MM.1S (cell line): ENCODE measurements at places on chromosomes 3 and 15.

- DNase-seq: no peak
Measured at GRCh38 chr15:85174521-85174920, 192.9 kb downstream of the PDE8A start.

DNA sequence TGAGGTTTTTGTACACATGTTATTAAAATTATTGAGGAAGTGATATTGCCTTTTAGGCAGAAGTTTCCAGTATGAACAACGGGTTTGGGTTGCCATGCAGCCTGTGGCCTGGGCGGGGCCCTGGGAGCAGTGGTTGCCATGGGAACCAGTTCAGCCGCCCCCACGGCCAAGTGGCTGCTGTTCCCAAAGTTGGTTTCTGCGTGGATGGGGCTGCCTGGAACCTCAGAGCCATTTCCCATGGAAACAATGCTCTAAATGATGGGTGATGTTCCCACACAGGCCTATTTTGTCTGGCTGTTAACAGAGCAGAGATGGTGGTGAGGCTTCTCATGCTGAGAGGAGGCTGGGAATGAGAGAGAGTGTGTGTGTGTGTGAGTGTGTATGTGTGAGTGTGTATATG lies 19.5 kb downstream of the MRAS start:
- no peak for DNase-seq

DNA sequence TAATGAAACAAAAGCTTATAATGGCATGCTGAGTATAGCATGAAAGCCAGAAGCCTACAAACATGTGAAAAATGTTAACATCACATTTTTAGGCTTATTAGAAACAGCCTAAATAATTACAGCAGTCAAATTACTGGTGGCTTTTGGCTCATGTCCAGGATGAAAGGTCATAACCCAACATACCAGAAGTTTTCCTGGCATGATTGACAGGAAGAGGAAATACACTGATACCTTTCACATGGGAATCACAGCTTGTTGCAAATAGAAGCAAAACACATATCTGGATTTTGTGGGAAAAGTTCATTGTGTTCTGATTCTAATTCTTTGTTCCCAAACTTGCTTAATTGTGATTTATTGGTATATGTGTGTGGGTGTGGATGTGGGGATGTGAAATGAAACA lies 393.5 kb upstream of the ARRDC4 start:
- no peak for DNase-seq

GRCh38 chr3:178476886-178477285 lies 59.4 kb upstream of the KCNMB2 start:
- DNase-seq: no peak

GRCh38 chr15:100628746-100629145 lies 26.4 kb downstream of the ASB7 start:
- DNase-seq: no peak

GRCh38 chr15:64791401-64791800 lies 16.0 kb upstream of the RBPMS2 start:
- DNase-seq: no peak

- DNase-seq: no peak
Measured at GRCh38 chr3:171468296-171468906, 8.2 kb upstream of the TNIK start.

GRCh38 chr3:12115104-12115503 lies 43.6 kb downstream of the TIMP4 start:
- no peak for DNase-seq

DNA sequence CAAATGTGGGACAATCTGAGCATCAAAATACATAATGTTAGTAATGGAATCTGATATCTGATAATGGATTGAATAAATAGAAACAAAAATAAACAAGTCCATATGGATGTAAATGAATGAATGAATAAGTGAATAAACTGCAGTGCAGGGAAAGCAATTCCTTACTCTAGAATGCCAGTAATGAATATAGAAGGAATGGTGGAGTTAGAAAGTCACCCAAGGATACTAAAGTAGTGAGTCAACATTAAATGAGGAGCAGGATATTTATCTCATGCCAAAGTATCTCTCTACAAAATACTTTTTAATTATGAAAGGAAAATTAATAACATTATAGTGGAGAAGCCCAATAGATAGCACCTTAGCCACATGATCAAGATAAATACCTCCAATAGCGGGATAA lies 300.3 kb downstream of the FEZF2 start:
- no peak for DNase-seq

GRCh38 chr3:129013491-129013891 lies 12.4 kb downstream of the EFCC1 start:
- DNase-seq: peak; percentile 17

GRCh38 chr3:184059424-184059823 lies 6.6 kb downstream of the HTR3C start:
- no peak for DNase-seq

DNA sequence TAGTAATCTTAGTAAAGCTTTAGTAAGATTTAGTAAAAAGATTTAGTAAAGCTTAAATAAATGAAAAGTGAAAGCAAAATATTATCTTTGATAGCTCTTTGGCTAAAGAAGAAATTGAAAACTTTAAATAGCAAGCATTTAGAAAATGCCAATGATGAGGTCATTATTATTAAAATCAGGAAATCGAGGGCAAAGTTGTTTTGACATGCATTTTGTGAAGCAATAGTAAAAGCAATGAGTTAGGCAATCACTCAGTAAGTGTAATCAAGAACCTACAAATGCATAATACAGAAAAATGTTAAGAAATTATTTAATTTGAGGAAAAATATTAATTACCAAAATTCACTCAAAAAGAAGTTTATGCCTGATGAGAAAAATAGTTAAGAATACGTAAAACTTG lies 280.3 kb upstream of the MME start:
- no peak for DNase-seq

- DNase-seq: no peak
Measured at GRCh38 chr15:35671197-35671596, 125.2 kb upstream of the DPH6 start.

- no peak for DNase-seq
Measured at GRCh38 chr3:65783117-65783516, 255.6 kb downstream of the MAGI1 start.

GRCh38 chr15:45919806-45920205 lies 285.0 kb downstream of the SQOR start:
- no peak for DNase-seq

- DNase-seq: peak; percentile 17
Measured at GRCh38 chr15:77819851-77820728, 187.4 kb upstream of the LINGO1 start.

DNA sequence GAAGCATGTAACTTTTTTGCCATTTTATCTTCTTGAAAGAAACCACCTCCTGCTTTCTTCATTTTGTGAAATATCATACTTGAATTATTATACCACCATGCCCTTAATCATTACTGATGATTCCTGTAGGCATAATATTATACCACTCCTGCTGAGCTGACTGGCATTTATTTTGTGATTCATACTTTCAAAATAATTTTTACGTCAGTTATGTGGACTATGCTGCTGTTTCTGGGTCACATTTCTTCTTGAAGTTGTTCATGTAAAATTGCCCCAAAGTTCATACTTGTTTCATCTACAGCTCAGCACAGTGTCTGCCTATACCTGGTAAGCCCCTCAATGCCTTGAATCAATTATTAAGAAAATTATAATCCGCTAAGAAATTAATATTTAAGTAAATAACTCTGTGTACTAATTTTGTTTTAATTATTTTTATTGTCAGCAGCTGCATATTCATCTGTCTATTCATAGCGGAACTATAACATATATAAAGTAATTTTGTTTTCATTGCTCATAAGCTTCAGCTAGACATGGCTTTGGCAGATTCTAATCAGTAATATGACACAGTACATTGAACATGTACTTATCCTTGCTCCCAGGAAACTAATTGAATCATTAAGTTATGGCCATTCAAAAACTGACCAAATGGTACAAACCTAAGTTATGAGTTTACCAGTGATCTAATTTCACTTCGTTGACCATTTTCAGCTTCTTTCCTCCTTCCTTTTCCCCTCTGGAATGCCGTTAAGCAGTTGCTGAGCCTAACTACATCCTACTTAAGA lies 160.0 kb downstream of the NAALADL2 start:
- DNase-seq: no peak

DNA sequence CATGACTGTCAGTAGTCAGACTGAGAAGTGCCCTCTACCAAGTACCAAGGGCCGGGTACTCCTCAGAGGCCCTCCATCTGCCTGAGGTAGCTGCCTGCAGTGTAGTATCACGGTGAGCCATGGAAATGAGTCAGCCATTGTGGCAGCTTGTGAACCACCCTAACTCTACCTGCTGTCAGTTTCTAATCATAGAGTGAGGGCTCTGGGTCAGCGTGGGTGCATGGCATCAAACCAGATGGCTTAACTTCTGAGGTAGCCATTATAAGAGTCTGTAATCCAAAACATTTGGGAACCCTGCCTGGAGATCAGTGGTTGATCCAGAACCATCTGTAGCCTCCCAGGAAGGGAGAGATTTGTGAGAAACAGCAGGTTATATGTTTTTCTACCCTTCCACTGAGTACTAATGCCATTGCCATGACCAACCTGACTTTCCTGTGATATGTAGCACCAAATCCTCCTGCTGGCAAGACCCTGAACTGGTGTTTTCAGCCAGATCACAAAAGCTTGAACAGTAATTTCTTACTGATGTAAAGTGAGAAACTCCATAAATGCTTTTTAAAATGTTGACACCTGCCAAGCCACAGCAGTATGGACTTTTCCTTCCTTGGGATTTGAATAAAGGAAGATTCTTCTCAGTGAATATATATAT lies 38.9 kb downstream of the ABHD2 start:
- peak; percentile 35 for DNase-seq

GRCh38 chr3:12947504-12948369 lies 106.4 kb upstream of the RPL32 start:
- DNase-seq: no peak

DNA sequence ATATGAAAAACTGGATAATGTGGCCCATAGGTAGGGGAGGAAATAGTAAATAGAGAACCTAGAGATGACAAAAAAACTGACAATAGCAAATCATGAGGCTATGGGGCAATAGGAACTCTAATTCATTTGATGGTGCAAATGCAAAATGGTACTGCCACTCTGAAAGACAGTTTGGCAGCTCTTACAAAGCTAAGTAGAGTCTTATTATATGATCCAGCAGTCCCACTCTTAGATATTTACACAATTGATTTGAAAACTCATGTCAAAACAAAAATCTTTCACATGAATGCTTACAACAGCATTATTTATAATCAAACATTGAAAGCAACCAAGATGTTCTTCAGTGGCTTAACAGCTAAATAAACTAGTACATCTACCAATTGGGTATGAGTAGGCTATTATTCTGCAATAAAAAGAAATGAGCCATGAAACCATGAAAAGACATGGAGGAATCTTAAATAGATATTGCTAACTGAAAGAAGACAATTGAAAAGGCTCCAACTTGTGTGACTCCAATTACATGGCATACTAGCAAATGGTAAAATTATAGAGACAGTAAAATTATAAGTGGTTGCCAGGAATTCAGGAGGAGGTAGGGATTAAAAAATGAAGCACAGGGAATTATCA lies 321.8 kb upstream of the STAC start:
- no peak for DNase-seq

GRCh38 chr15:28885128-28885629 lies 595 bp upstream of the APBA2 start:
- DNase-seq: no peak

DNA sequence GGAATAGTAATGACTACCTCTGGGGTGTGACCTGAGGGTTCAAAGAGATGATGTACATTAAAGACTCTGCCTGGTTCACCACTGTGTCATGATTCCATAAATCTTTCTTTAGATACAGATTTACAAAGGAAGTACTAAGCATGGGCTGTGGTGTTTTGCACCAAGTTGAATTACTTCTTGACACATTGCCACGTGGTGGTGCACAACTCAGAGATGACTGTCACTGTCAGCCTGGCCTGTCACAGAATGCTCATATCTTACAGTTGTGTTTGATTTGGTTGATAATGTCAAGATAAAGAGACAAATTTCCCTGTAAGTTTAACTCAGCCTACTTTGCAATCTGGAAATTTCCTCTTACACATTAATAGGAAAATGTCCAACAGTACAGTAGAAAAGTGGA lies 3.2 kb downstream of the CTDSPL start:
- peak; percentile 36 for DNase-seq

DNA sequence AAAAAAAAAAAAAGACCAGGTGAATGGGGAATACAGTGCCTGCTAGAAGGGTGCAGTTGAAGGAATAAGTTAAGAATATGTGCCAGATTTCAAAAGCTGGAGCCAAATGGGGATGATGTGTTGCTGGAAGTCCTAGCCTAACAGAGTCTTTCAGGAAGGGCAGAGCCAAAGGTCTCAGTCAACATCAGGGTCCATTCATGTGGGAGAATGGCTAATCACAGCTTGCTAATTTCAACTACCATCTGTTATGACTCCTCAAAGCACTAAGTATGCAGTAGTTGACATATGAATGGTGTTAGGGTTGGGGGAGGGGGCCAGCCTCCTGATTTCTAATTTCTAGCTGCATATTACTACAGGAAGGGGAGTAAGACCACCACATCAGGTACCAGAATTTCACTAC lies 4.4 kb downstream of the ZBTB38 start:
- DNase-seq: peak; percentile 7

DNA sequence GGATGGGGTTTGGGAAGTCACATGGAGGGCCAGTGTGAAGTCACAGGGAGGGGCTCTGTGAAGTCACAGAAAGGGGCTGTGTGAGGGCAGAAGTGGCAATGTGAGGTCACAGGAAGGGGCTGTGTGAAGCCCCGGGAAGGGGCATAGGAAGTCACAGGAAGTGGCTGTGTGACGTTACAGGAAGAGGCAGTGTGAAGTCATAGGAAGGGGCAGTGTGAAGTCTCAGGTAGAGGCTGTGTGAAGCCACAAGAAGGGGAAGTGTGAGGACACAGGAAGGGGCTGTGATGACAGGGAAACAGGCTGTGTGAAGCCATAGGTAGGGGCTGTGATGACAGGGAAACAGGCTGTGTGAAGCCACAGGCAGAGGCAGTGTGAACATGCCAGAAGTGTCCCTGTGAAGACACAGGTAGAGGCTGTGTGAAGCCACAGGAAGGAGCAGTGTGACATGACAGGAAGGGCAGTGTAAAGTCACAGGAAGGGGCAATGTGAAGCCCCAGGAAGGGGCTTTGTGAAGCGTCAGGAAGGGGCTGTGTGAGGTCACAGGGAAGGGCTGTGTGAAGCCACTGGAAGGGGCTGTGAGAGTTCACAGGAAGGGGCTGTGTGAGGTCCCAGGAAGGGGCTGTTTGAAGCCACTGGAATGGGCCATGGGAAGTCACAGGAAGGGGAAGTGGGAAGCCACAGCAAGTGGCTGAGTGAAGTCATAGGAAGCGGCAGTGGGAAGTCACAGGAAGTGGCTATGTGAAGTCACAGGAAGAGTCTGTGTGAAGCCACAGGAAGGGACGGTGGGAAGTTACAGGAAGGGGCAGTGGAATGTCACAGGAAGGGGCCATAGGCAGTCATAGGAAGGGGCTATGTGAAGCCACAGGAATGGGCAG lies 37.1 kb downstream of the GASK1A start:
- DNase-seq: no peak
